ENCODE measurements at places on chromosomes 11 and 22.
A peak's percentile ranks its signal among the peaks of the same experiment; 100 is the strongest.

GRCh38 chr22:19915287-19915954 lies 26.2 kb upstream of the COMT start:
- DNase-seq, result no peak

DNA sequence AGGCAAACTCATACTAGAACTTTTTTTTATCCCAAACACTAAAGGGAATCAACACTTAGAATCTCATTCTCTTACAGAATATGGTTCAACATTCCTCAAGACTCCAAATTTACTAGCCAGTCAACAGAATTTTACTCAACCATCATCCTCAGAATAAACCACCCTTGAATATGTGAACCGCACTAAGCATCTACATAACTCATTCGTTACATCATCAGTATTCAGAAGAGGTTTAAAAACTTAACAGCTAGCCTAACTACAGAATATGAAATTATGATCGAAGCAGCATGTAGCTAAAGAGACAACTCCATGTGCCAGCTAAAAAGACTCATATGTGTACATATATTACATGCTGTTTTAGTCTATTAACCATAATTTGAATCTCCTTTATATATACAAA lies 47.9 kb downstream of the CLDN25 start:
- no peak for DNase-seq

- DNase-seq, result no peak
Measured at GRCh38 chr11:121801394-121801748, 314.6 kb downstream of the BLID start.

DNA sequence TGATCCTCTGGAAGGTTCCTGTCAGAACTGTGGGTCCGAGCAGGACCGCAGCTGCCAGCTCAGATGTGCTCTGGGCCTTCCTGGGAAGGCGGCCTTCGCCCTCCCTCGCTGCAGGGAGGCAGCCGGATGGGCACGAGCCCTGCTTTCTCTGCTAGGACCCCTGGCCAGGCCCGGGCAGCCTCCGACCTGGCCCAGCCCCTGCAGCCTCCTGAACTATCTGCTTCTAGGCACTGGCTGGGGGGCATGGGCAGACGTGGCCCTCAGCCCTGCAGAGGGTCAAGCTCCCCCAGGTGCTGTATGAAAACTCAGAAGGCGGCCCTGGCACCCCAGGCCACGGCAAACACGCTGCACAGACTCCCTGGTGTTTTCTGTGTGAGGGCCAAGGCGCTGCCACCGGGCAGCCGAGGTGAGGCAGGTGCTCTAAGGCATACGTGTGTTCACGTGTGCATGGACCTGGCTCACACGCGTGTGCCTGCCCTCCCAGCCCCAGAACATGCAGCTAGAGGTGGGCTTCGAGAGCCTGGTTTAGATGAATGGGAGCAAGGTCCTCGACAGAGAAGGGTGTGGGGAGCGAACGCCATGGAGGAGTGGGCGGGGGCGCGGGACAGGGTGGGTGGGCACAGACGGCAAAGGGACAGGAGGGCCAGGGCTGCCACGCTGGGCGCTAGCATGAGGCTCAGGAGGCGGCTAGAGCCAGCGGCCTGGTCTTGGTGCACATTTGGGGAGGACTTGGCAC lies 4.3 kb downstream of the LRFN4 start:
- DNase-seq, result no peak

DNA sequence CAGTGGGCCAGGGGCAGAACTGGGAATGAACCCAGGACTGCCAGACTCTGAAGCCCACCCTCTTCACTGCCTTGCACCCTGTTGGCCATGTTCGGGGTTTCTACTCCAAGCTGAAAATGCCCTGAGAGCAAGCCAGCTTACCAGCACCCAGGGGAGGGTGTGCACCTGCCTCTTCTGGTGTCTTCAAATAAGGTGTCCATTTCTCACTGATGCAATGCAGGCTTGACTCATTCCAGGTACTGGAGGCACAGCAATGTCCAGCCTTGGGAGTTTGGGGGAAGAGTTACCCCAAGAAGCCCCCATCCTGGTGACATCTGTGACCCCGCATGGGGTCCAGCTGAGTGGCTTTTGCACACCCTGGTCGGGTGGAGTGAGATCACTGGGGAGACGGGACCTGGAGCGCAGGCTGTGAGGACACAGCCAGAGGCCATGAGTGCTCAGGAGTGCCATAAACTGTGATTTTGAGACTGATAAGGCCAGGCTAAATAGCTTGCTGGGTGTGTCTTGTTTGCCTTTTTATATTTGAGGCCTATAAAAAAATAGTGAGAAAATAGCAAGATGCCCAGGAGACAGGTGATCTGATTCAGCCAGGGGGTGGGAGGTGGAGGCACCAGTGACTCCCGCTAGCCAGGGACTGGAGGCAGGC lies 4.6 kb upstream of the CERK start:
- peak; percentile 54 for DNase-seq

- no peak for DNase-seq
Measured at GRCh38 chr11:76164081-76164480, 42.2 kb downstream of the WNT11 start.

DNA sequence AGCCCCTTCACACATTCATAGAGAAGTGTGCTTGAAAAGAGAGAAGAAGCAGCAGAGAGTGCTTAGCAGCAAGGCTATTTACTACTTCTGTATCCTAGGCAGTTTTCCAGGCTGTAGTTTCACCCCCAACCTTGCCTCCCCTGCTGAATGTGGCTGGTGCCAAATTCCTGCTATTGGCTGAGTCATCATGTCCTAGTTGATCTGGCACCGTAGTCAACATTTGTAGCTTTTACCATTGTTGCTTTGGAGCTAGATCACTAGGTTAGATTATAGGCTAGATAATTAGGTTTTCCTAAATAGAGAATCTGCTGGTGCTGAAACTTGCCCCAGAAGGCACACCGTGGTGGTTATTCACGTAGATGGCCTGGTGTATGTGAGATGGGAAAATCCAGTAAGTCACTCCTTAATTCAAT lies 32.7 kb downstream of the ARHGAP42 start:
- DNase-seq, result peak; percentile 33

- no peak for DNase-seq
Measured at GRCh38 chr11:2954263-2954662, 25.0 kb upstream of the PHLDA2 start.

GRCh38 chr11:44506375-44507016 lies 59.0 kb upstream of the CD82 start:
- no peak for DNase-seq

DNA sequence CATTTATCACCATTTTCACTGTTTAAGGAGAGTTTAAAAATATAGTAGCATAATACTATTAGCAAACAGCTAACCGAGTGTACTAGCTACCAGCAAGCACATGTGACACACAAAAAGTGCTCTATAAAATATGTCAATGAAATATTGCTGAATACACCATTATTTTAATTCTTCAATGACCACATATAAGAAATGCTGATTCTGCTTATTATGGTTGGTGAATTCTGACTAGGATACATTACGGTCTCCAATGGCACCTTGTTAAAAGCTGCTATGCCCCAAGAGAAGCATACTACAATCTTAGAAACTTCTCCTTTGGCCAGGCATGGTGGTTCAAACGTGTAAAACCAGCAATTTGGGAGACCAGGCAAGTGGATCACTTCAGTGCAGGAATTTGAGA lies 129.8 kb downstream of the MRTFA start:
- DNase-seq, result no peak

DNA sequence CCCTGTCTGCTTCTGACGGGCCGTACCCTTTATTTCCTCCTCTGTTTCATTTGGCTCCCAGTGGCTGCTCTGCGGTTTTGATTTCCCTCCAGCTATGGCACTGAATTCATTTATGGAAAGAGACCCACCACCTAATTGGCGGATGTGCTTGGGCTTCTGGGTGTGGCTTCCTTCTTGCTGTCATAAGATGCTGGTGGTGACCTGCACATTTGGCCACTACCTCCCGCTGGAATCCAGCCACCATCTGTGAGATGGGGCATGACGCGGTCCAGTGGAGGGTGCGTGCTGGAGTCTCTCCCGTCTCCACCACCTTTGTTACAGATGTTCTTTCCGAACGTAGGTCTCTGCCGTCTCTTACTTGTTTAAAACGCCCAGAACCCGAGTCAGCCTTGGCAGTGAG lies 47.7 kb upstream of the FADD start:
- no peak for DNase-seq

DNA sequence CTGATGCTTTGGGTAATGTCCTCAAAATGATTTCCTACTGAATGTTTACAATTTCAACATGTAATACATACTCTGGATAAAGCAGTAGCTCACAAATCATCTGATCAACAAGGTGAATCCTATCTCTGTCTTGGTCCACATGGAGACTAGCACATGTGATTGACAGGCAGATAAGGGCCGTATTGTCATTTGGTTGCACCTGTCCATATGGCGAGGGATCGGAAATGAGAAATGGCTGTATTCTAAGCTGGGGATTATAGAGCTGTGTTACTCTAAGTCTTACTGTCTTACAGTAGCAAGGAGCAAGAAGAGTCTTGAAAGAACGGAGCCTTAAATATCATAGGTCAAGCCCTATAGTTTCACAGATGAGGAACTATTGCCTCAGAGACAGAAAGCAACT lies 55.7 kb downstream of the APIP start:
- DNase-seq, result no peak

GRCh38 chr11:97684486-97685439 lies 1295.0 kb downstream of the JRKL start:
- no peak for DNase-seq

DNA sequence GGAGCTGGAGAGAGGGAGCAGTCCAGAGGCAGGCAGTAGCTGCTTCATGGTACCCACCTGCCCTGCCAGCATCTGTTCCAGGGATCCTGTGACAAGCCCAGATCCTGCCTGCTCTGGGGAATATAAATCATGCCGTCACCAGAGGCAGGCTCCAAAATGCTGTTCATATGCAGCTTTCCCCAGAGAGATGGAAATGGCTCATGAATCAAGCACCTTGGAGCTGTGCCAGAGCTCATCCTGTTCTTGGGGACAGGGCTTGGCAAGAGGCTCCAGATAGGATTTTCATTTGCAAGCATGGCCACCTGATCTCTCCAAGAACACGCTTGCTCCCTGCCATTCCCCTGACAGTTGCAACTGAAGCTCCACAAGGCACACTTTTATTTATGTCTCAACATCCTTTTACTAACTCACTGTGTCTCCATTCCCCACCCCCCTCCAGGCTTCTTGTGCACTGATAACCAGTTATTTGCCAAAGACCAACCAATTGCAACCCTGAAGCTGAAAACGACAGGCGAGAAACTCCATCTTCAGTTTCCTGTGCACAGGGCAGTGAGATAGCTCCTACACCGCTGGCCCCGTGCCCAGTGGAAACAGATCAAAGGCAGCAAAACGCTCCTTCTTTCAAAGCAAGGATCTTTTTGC lies 115.8 kb upstream of the PITPNB start:
- no peak for DNase-seq

DNA sequence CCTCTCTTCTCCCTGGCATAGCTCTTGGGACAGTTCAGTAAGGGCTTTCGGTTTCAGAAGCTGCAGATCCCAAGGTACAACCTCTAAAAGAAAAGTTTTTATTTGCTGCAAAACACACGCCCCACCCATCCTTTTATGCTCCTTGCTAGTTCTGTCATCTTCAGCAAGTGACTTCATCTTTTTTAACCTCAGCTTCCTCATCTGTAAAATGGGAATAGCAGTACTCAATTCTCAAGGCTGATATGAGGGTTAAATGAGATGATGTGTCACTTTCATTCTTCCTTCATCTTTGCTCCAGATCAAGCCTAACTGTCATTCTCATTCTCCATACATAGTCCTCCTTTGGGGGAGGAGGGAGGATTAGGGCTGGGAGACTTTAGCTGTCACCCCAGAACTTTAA lies 90.0 kb upstream of the ALX4 start:
- DNase-seq, result no peak

GRCh38 chr11:45661439-45662055 lies 3.9 kb downstream of the CHST1 start:
- no peak for DNase-seq

DNA sequence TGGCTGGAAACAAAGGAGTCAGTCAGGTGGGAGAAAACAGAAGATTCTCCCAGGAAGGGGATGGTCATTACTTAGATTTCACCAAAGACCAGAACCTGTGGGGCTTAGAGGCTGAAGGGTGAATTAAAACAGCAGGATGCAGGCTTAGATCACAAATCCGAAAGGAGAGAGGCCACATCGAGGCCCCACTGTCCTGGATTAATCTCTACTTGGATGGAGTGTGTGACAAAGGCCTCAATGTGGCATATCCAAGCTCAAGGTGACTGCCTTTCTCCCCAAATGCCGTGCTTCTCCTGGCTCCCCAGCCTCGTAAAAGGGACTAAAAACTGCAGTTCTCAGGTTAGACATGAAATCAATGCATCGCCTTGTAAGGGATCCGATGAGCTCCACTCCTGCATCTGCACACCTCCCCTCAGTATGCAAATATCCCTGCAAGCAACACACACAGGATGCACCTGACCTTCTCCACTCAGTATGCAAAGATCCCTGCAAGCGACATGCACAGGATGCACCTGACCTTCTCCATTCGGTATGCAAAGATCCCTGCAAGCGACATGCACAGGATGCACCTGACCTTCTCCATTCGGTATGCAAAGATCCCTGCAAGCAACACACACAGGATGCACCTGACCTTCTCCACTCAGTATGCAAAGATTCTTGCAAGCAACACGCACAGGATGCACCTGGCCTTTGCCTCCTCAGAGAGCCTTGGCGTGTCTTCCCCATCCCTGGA lies 447.4 kb downstream of the BRD1 start:
- DNase-seq, result no peak

DNA sequence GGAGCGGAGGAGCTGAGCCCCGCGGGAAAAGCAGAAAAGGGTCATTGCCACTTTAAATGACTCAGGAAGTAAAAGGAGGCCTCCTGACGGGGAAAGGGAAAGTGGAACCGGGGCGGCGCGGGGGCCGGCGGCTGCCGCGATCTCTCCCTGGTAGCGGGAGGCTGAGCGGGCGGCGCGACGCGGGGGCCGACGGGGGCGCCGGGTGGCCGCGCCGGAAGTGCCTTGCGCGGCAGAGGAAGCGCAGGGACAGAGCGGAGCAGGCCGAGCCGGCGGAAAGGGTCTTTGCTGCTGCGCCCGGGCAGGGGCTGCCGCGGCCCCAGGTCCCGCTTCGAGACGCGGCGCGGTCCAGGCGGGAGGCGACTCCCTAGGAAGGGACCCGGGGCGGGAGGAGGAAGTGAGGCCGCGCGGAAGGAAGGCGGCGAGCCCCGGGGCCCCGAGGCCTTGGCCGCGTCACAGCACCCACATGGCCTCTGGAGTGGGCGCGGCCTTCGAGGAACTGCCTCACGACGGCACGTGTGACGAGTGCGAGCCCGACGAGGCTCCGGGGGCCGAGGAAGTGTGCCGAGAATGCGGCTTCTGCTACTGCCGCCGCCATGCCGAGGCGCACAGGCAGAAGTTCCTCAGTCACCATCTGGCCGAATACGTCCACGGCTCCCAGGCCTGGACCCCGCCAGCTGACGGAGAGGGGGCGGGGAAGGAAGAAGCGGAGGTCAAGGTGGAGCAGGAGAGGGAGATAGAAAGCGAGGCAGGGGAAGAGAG lies at the start of gene TRIM44:
Gene TRIM44, plus strand, starts transcription at position 127 of the 759 bp plus-strand sequence. Its CDS starts 337 bp downstream, at position 464.
- DNase-seq, result peak; percentile 94
